Activated CD4-positive, alpha-beta T cell treated with anti-CD3 and anti-CD28 coated beads, Interleukin-2, amount 50 U/mL, for 16 hours (primary cell): ENCODE measurements at places on chromosomes 5 and 9.

DNA sequence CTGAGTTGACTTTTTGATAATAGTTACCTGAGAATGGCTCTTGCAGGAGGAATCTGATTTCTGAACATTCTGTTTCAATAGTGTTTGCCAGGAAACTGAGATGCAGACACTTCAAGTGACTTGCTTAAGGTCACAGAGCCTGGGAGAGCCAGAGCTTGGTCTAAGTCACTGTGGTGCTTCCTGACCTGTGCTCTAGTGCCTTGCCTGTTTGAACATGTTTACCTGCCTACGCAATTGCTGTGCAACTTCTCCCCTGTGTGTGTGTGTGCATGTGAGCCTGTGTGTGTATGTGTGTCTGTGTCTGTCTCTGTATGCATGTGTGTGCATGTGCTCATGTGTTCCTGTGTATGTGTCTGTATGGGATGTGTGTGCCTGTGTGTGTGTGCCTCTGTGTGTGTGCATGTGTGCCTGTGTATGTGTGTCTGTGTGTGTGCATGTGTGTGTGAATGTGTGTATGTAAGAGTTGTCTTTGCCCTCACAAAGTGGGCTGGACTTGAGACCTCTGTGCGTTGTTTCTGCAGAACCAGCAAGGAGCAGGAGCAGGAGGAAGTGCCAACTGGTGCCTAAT is 185.8 kb downstream of the GADD45G start:
- DNase-seq: no peak

- no peak for DNase-seq
Measured at GRCh38 chr9:18060269-18060934, 413.6 kb upstream of the ADAMTSL1 start.

DNA sequence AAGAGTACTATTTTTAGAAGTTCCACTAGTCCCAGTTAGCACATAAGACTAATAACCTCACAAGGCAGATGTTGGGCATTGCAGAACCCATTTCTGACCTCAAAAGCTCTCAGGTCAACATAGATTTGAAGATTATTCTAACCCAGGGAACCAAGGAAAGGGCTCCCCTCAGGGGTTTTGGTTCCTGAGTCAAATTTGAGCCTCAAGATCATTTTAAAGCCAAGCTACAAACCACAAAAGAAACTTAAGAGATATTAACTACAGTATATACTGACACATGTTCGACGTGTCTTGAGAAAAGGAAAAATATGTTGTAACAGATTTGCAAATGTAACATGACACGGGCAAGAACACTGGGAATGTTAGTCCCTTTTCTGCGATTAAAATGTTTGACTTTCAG is 88.6 kb downstream of the GNAQ start:
- no peak for DNase-seq

GRCh38 chr9:100074093-100074492 is 24.7 kb downstream of the ERP44 start:
- no peak for DNase-seq

GRCh38 chr9:133978226-133978898 is 13.8 kb downstream of the VAV2 start:
- DNase-seq: no peak

GRCh38 chr9:38159599-38159998 is 90.6 kb upstream of the SHB start:
- DNase-seq: no peak

DNA sequence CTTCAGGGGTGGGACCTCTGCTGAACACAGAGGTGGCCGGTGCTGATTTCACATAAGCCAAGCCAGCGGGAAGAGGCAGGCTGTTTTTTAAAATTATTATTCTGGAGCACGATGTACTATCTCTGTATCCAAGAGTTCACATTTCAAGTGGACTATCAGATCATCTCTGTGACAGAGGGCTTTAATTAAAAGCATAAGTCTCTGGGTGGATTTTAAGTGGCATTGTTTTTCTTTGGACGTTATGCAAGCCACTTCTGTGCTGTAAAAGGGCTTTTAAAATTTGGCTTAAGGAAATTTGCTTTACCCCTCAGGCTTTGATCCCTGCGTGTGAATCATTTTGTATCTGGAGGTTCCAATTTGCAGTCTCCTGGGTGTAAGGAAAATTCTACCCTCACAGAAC is 124.7 kb downstream of the PALM2AKAP2 start:
- no peak for DNase-seq

GRCh38 chr9:124869466-124869985 is 7.6 kb downstream of the ARPC5L start:
- no peak for DNase-seq

- no peak for DNase-seq
Measured at GRCh38 chr5:112634166-112634565, 103.5 kb upstream of the APC start.

DNA sequence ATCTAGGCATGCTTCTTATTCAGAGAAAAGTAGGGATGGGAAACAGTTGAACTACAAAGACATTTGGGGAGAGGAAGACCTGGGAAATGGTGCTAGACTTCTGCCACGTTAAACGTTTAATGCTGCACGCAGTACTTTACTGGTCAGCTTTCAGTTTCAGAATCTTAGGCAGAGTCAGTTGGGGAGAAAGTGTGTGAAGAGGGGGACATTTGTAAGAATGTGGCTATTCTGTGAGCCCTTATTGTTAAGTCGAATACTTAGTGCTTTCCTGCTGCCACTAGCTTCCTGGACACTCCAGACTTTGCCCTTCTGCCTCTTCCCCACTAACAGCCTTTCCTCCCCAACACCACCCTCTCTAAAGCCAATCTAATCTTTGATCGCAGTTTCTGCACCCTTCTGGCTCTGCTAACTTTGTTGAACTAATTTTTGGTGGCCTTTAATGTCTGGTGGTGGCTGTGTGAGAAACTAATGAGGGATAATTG is 6.1 kb downstream of the CYSTM1 start:
- no peak for DNase-seq

GRCh38 chr5:113256671-113257452 is 177.9 kb downstream of the TSSK1B start:
- DNase-seq: no peak

GRCh38 chr5:32076699-32077695 is 97.1 kb downstream of the GOLPH3 start:
- peak; percentile 43 for DNase-seq

GRCh38 chr5:68771732-68772131 is 322.1 kb upstream of the SLC30A5 start:
- DNase-seq: no peak

DNA sequence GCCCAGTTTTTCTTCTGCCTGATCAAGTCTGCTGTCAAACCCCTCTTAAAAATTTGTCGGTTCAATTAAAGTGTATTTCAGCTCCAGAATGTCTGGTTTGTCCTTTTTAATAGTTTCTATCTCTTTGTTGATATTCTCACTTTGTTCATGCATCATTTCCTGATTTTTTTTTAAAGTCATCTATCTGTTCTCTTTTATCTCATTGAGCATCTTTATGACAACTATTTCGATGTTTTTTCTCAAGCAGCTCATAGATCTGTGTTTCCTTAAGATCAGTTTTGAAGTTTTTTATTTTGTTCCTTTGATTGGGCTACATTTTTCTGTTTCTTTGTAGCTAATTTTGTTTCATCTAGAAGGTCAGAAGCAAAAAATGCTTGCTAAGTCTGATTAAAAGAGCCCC is 53.7 kb downstream of the FGD3 start:
- no peak for DNase-seq

DNA sequence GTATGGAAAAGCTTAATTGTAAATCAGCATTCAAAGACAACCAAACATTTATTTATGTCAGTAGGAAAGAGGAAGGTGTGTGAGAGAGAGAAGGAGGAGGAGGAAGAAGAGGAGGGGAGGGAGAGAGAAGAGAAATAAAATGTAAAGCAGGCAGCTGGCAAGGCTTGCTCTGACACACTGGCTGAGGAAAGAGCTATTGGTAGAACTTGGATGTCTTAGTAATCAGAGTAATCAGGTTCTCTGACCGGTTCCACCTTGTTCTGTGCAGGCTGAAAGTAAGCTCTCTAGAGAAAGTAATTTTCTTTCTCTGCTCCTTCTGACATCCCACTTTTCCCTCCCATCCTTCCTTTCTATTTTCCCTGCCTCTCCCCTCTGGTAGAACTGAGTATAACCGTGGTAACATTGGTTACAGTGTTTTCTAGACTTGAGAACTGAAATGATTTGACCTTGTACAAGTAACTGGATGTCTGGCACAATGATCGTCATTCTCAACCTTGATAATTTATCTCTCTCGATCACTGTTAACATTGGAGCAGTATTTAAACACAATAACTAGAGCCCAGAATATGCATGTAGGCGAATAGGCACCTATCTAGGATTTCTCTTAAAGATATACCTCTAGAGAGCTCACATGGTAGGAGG is 33.3 kb downstream of the TLE4 start:
- no peak for DNase-seq

GRCh38 chr9:19441730-19442129 is 32.9 kb downstream of the ACER2 start:
- peak; percentile 41 for DNase-seq

DNA sequence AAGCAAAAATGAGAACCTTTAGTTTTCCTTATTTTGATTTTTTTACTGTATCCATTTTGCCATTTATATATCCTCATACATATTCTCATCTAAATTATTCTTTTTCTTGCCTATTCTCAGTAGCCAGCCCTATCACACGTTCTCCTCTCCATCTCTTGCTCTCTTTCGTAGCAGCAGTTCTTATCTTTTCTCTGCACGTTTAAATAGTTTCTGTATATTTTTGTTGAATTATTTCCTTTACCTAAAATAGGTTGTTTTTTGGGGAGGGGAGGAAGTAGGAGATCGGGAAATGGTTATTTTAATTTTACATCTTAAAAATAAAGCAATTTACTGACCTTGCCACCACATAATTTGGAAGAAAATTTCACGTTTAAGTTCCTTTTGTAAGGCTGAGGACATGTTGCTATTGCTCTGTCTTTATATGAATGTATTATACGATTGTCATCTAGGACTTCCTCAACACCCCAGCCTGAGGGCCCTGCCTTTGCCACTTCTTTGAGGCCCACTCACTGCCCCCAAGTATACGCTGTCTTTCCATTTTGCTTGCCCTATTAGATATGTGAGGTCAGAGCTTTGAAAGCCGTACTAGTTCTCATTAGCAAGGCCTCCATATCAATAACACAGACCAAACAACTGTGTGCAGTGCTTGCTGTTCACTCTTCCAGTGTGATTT is 140.3 kb downstream of the GNAQ start:
- no peak for DNase-seq

DNA sequence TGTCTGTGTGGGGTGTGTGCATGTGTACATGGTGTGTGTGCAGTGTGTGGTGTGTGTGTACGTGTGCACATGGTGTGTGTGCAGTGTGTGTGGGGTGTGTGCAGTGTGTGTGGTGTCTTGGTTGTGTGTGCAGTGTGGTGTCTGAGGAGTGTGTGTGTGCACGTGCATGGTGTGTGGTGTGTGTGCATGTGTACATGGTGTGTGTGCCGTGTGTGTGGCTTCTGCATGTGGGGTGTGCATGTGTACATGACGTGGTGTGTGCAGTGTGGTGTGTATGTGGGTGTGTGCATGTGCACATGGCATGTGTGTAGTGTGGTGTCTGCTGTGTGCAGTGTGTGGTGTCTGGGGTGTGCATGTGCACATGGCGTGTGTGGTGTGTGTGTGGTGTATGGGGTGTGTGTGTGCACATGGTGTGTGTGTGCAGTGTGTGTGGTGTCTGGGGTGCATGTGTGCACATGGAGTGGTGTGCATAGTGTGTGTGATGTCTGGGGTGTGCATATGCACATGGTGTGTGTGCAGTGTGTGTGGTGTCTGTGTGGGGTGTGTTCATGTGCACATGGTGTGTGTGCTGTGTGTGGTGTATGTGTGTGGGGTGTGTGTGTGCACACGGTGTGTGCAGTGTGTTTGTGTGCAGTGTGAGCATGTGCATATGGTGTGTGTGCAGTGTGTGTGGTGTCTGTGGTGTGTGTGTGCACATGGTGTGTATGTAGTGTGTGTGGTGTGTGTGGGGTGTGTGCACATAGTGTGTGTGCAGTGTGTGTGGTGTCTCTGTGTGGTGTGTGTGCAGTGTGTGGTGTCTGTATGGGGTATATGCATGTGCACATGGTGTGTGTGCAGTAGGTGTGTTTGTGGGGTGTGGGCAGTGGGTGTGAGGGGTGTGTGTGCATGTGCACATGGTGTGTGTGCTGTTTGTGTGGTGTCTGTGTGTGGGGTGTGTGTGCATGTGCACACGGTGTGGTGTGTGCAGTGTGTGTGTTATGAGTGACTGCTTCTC is 40.6 kb upstream of the ZNG1F start:
- DNase-seq: no peak

- DNase-seq: no peak
Measured at GRCh38 chr5:143931476-143931875, 119.5 kb downstream of the HMHB1 start.

DNA sequence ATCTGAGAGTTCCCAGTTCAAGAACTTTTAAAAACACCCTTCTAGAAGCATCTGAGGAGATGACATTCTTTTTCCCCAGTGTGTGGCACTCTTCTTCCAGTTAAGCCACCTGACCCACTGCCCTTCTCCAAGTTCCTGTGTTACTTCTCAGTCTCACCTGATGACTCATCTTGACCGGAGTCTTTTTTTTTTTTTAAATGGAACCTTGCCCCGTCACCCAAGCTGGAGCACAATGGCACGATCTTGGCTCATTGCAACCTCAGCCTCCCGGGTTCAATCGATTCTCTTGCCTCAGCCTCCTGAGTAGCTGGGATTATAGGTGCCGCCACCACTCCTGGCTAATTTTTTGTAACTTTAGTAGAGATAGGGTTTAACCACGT is 224.1 kb upstream of the DAB2 start:
- DNase-seq: peak; percentile 48

DNA sequence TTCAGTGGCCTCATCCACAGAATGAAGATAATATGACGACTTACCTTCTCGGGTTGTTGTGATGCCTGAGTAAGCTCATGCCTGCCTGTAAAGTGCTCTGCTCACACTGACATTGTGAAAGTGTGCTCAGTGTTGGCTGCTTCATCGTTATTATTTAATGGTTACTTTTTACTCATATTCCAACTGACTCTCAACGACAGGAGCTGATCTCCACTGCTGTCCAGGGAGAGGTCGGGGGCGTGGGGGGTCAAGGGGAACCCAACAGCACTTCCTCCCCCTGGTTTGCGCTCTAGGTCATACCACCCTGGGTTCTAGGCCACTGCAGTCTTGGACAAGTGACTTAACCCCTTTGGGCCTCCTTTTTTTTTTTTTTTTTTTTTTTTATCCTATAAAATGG is 52.9 kb upstream of the ANGPTL2 start:
- DNase-seq: no peak

- no peak for DNase-seq
Measured at GRCh38 chr5:118040496-118040895, 947.9 kb downstream of the DTWD2 start.

DNA sequence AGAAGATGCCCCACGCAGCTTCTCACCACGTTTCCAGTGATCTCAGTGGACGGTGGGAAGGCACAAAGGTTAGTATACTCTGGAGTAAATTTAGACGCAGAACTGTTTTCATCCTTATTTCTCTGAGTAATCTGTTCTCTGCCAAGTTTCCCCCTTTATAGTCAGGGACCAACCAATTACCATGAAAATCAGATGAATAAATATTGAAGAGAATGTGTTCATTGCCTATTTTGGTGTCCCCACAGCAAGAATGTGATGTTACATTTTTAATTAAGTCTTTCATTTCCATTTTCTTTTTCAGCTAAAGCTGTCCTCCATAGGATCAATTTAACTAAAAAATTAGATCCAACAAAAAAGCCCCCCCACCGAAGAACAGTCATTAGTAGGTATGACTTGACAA is 41.4 kb downstream of the S1PR3 start:
- no peak for DNase-seq
